ENCODE measurements at places on chromosomes 4 and X.

- no peak for DNase-seq
Observed at GRCh38 chr4:43680421-43680820, 768.2 kb downstream of the KCTD8 start.

DNA sequence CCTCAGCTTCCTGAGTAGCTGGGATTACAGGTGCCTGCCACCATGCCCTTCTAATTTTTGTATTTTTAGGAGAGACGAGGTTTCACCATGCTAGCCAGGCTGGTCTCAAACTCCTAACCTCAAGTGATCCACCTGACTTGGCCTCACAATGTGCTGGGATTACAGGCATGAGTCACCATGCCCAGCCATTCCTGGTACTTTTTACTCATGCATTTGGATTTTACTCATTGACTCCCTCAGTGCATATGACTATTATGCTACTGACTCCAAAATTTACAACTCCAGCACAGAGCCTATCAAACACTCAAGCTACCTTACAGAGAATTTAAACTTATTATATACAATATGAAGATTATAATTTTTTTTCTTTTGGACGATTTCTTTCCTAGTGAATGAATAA, 199.9 kb downstream of the CXXC4 start:
- no peak for DNase-seq

- no peak for DNase-seq
Observed at GRCh38 chr4:176002007-176002613, 63.5 kb upstream of the WDR17 start.

DNA sequence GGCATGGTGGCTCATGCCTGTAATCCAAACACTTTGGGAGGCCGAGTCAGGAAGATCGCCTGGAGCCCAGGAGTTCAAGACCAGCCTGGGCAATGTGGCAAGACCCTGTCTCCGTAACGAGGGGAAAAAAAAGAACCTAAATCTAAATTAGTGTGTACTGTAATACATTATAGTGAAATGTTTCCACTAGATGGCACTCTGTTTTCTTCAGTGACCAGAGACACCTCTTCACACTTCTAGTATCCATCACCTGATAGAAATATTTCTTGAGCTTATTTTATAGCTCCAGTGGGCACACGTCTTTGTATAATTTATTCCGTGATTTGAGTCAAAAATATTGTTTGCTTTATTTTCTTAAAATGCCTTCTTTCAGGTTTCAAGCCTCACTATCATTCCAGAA, 600.9 kb upstream of the DIPK2B start:
- no peak for DNase-seq

GRCh38 chr4:186297013-186297645, 31.1 kb downstream of the F11 start:
- DNase-seq, result no peak

DNA sequence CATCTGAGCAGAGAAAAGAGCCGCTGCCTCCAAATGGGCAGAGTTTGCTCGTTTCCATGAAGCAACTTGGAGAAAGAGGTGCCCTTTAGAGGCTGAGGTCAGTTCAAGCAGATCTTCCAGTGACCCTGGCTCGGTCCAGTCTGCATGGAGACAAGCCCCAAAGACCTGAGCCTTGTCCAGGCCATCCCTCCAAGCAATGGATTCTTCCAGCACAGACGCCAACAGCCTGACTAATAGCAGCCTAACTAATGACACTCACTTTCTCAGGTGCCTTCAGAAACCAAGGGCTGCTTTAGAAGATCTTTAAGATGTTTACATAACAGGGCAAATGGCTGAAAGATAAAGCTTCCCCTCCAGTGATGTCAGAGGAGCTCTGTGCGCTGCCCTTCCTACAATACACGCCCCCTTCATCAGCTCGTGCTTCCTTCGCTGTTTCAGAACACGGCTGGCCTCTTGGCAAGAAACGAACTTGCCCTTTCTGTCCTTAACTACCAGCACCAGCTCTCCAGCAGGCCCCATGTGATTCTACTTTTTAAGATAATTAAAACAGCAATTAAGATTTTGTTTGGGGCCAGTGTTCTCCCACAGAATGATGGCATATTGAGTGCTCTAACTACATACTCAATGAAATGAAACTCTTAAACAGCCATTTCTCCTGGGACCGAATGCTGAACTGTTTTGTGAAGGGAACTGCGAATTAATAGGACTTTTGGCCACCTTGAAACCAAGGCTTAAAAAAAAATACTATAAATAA, 119.0 kb downstream of the GPR143 start:
- no peak for DNase-seq

DNA sequence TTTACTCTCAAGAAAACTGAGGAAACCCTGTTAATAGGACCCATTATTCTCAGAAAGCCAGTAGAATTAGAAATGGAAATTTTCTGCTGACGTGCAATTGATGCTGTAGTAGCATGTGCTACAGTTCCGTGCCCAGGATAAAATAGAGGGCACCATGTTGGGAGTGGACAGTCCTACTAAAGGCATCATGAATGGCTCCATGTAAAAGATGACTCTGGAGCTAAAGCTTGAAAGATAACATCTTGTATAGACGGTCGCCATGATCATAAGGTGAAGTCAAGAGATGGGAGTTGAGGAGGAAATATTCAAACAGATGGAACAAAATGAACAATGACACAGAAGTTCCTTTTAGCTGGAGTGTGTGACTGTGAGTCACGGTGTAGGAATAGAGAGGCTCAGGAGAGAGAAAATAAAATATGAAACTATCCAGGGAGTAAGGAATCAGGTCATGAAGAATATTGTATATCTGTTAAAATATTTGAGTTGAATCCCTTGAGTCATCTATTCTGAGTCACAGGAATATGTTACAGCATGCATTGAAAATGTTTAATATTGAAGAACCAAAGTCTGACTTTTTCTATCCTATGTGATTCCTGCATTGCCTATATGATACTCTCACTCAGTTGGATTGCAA, 31.8 kb downstream of the ANXA10 start:
- no peak for DNase-seq

- no peak for DNase-seq
Observed at GRCh38 chrX:13082206-13083065, 38.0 kb upstream of the FAM9C start.

- DNase-seq, result no peak
Observed at GRCh38 chr4:5510504-5510903, 197.9 kb downstream of the EVC2 start.

DNA sequence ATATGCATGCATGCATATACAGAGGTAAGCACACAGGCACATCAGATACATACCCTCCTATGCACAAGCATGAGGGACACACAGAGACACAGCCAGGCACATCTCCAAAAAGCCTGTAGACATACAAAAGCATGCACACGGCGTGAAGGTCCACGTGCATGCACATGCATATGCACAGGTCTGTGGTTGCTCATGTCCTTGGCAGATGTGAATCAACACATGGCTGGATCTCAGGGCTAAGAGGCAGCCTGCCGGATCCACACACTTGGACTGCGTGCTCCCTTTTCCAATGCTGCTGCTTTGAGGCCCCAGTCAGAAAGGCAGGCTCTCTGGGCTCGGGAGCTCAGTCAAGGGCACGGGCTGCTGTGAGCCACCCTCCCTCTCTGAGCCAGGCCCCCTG, 3.6 kb downstream of the STARD8 start:
- DNase-seq, result no peak

- no peak for DNase-seq
Observed at GRCh38 chrX:17414839-17415238, 39.8 kb downstream of the NHS start.

DNA sequence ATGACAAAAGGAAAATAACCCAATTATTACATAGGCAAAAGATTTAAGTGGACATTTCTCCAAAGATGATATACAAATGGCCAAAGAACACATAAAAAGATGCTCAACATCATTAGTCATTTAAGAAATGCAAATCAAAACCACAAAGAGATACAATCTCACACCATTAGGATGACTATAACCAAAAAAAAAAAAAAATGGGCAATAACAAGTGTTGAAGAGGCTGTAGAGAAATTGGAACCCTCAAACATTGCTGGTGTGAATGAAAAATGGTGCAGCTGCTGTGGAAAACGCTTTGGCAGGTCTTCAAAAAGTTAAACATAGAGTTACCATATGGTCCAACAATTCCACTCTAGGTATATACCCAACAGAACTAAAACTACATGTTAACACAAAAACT, 5.6 kb upstream of the PRDX4 start:
- DNase-seq, result no peak

DNA sequence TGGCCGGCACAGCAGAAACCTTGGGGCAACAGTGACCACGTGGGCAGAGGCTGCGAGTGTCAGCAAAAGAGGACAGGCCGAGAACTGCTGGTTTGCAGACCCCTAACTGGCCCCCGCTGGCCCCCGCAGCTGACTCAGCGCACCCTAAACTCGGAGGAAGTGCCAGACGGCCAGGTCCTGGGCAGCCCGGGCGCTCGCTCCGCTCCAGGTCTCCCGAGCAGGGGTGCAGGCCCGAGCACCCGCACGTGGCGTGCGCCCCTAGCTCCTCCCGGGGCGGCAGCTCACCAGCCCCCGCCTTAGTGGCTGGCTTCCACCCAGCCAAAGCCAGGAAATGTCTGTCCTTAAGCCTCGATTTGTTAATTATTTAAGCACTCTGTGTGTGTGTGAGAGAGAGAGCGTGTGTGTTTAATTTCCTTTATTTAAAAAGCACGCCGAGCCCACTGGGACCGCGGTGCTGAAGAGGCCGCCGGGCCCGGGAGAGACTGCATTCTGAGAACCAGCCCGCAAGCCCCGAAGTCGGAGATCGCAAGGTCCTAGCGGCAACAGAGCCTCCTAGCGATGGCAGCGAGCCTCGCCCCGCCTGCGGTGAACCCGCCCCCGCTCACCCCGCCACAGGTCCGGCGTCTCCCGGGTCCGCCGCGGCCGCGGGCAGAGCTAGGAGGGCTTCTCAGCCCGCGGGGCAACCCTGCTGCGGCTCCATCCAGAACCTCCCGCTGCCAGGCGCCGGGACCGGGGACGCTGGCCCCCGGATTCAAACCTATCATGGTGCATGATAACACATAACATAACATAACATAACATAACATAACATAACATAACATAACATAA, 45.9 kb upstream of the CDKN2AIP start:
- peak; percentile 70 for DNase-seq

DNA sequence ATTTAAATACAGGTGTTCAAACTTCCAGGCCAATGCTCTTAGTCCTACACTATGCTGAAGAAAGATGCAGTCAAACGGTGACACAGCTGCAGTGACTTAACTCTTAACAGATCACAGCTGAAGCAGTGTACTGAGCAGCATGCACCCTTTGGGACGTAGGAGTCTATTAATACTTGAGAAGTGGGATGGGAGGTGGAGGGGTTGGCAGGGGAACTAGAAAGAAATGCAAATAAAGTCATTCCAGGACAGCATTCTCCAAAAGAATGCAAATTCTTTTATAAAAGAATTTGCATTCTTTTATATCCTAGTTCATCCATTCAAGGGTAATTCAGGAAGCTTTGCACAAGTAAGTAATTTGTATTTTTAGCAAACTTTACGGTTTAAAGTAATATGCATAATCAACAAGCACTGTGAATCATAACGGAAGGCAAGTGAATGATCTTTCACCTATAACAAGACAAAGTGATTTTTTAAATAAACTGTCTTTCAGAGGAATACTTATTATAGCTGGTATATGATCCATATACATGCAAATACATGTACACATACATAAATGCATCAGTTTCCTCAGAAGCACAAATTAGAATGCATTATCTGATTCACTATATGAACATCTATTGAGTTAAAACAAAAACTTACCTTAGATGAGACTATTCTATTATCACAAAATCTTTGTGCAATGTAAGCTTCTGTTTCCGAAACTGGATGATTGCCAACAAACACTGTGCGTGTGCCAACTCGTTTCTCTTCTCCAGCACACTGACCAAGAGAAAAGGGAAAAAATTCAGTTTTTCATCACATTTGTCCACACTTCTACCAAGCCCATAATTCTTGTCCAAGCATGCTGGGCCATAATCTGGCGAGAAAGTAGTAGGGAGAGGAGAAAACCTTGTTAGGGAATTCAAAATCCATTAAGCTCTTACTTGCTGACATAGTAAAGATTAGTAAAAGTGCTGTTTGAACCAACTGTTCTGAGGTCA, 106.5 kb downstream of the ATP11C start:
- DNase-seq, result no peak

DNA sequence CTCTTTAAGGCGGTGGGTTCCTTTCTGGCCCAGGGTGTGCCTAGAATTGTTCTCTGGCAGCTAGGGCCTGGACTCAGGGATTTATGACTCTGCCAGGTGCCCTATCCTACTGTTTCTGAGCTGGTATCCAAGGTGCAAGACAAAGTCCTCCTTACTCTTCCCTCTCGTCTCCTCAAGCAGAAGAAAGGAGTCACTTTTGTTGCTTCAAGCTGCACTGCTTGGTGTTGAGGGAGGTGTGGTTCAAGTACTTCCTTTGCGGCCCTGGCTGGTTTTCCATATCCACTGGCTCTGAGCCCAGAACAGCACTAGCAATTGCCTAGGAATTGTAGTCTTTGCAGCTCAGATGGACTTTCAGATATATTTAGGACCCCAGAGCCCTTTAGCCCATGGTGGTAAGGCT, 39.3 kb downstream of the RTL3 start:
- no peak for DNase-seq

DNA sequence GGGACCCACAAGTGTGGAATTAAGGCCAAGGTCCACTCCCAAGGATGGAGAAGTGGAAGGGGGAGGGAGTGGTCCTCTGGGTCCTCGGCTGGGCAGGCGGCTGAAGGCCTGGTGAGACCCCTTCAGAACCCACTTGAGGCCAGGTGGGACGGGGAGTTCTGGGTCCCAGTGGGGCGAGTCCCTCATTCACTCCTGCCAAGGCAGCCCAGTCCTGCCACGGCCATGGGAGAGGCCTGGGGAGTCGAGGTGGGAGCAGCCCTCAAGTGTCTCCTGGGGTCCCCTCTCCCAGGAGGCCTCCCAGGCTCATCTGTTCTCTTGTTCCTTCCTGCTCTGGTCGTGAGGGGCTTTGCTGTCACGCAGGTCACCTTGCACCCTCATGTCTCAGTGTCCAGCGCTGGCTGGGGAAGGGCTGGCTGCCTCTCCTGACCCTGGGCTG, 6.1 kb upstream of the SH3BP2 start:
- DNase-seq, result no peak

GRCh38 chr4:165994701-165995100, 121.7 kb downstream of the TLL1 start:
- no peak for DNase-seq

- DNase-seq, result no peak
Observed at GRCh38 chr4:134465417-134465816, 263.8 kb upstream of the PABPC4L start.

DNA sequence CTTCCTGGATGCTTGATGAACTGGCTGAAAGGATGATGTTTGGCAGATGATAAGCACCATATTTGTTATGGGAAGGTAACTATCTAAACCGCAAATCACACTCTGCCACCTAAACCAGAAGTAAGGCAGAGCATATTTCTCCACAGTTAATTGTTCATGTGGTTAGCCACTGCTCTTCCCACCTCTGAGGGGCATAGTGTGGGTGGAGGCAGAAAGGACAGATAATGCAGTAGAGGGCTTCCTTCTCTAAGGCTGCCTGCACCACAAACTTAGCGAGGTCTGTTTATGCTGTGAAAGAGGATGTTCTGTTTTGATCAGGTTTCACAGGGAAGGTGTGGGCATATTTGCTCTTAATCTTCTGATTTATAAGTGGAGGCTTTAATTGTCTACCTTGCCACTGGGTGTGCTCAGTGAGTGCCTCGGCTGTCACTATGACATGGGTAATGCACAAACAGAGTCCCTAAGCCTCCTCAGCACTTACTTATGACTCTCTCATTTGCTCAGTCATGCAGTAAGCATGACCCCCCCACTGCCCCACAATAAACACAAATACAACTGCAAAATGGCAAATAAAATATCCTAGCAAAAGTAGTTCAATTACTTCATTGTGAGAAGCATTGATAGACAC, 401.0 kb downstream of the TMA16 start:
- DNase-seq, result no peak
